ENCODE measurements at places on chromosomes 11 and 22.

GRCh38 chr11:4495487-4495886 lies 13.0 kb downstream of the OR52K1 start:
- DNase-seq, result no peak

DNA sequence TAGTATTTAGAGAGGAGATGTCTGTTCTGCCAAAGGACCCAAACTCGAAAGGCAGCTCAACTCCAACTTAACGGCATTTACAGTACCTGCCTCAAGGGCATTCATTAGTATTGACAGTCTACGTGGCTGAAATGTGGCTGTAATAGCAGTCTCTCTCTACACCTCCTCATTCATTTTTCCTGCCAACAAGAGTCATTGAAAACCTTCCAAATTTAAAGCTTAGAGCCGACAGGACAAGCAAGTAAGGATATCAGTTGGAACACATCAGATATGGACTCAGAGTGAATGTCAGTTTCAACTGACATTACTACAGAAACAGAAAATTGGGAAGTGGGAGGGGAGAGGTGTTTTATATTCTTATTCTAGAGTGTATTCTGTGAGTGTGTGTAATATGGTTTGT lies 253.1 kb downstream of the CADM1 start:
- no peak for DNase-seq

- DNase-seq, result no peak
These were observed 13.4 kb downstream of the C11orf24 start for GRCh38 chr11:68258363-68258765.

DNA sequence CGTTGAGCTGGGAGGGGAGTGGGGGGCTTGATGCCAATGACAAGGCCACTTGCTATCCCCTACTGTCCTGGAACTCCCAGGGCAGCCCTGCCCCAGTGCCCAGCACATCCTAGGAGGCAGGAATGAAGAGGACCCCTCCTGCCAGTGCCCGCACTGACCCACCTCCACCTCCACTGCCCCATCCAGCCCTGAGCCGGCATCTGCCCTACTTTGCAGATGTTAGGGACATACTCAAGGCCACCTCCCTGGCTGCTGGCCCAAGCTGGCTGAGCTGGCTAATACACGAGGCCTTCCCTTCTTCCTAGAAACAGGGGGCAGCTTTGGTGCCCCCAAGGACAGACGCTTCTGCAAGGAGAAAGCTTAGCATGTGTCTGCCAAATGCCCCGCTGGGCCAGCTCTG lies 10.8 kb downstream of the DHCR7 start:
- DNase-seq, result no peak

GRCh38 chr11:128375961-128376360 lies 211.4 kb downstream of the ETS1 start:
- no peak for DNase-seq

GRCh38 chr11:3808861-3809623 lies 682 bp downstream of the PGAP2 start:
- DNase-seq, result no peak

DNA sequence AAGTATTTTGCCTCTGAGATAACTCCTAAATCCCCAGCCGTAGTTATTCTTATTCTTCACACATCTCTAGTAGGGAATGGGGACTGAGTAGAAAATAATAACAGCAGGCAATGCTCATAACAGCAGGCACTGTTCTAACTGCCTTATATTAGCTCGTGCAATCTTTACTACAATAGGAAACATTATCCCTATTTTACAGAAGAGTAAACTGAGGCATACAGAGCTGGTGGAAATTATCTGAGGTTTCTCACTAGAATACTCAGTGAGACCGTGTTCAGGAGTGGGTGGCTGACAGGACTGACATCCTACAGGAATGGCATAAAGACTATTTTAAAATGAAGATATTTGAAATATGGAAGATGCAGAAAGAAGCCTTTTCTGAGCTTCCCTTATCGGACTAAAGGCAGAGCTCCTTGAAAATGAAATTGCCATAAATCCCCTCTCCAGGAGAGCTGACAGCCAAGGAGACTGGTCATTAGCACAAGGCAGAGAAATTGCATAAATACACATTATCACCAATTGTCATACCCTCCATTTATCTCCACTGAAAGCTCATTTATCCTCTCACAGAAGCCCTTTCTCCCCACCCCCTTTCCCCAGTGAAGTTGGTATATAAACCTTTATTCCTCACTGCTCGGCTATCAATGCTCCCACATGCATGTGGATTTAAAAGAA lies 93.9 kb downstream of the RASSF10 start:
- no peak for DNase-seq

DNA sequence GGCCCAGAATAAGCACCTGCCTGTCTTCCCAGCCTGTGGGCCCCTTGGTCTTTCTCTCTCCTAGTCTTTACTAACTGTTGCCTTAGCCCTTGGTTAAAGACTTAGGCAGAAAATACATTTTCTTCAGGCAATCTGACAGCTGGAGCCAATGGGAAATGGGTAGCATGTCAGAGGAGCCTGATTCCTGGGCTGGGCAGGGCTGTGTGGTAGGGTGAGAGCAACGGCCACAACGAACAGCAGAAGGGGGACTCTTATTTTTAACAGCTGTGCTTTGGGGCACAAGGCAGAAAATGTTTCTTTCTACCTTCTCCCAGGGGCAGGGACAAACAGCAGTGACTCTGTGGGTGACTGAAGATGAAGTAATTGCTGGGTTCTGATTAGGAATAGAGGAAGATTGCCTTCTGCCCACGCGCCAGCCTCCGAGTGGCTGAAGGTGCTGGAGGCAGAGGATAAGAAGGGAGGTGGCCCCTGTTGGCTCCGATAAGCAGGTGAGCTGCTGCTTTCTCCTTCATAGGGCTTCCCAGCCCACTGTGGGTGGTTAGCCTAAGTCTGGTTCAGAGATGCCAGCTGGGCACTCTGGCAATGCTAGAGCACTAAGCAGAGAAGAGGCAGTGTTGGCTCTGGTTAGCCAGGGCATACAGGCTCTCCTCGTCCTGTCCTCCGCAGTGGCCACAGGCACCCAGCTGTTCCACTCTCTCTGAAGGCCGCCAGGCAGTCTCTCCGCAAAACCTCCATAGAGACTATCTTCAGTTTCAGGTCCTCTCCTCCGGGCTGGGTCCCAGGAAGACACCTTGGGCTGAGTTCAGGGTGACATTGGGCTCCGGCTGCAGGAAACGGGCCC lies 1.5 kb downstream of the YPEL4 start:
- no peak for DNase-seq

DNA sequence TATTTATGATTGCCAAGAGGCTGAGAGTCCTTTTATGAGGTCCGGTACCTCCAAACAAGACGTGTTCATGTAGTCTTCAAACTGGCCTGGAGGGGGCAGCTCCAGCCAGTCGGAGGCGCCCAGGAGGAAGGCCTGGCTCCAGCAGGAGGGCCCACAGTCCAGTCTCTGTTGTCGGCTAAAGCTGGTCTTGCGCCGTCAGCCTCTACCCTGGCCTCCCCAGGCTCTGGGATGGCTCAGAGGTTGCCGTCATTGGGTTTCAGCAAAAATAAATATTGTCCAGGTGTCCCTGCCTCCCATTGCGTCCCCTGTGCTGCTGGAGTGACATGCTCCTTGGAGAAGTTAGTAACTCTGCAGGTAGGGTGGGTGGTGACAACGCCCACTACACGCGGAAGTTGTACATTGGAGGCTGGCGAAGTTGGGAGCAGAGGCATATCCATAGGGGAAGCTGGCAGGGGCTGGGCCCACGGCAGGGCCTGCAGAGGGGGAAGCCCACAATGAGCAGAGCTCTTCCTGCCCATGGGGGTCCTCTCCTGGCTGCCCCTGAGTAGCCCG lies 1.0 kb upstream of the SLC25A1 start:
- peak; percentile 90 for DNase-seq

DNA sequence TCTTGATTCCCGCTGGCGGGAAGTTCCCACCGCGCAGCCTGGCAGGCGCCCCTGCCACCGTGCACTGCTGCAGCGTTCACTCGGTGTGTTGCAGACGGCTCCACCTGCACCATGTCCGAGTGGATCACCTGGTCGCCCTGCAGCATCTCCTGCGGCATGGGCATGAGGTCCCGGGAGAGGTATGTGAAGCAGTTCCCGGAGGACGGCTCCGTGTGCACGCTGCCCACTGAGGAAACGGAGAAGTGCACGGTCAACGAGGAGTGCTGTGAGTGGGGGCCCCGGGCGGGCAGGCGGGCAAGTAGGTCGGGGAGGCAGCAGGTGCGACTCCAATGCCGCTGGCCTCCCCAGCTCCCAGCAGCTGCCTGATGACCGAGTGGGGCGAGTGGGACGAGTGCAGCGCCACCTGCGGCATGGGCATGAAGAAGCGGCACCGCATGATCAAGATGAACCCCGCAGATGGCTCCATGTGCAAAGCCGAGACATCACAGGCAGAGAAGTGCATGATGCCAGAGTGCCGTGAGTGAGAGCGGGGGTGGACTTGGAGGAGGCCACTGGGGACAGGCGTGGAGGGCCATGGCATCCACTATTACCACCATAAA lies 99.7 kb downstream of the RRAS2 start:
- no peak for DNase-seq

- no peak for DNase-seq
These were observed 142.6 kb upstream of the BLID start for GRCh38 chr11:122258446-122259194.

GRCh38 chr22:22753526-22754267 lies 109.3 kb downstream of the GGTLC2 start:
- peak; percentile 53 for DNase-seq

- DNase-seq, result peak; percentile 60
These were observed 90.2 kb downstream of the PLEKHA7 start for GRCh38 chr11:16923987-16924386.

DNA sequence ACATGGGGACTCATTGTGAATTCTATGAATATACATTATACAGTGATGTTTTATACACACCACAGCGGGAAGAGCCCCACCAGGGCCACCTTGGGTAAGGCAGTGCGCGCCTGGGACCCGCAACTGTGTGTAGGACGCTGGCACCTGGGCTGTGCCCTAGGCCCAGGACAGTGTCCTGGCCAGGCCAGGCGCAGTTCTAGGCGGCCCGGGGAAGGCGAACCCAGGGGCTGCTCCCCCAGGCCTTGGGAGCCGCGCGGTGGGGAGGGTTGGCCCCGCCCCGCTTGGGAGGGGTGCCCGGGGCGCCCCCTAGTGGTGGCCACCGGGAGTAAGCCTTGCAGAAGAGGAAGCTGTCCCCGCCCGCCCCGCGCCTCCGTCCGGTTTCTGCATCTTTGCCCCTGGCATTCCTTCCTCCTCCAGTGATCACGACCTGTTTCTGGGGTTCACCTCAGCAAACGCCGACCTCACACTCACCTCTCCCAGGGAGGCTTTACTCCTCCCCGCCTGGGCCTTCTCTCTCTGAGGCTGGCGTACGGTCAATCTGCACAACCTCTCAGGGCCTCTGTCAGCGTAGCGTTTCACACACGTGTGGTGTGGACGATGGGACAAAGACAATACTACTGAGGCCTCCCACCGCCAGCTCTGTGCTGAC lies 9.5 kb upstream of the EHD1 start:
- peak; percentile 90 for DNase-seq

DNA sequence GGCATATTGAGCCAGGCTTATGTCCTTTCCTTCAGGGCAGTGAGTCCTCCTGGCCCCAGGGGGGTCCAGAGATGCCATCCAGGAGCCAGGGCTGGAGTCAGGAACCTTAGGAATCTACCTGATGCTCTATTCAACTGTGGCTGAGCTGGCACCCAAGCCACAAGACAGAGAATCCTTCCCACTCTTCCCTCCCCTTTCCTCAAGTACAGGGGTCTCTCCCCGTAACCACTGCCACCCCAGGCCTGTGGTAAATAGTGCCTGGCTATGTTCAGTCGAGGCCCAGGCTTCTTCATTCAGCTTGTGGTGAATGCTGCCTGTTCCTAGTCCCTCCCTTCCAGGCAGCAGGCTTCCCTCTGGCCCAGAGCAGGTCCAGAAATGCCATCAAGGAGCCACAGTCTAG lies 45.5 kb upstream of the THY1 start:
- DNase-seq, result no peak

- DNase-seq, result no peak
These were observed 44.6 kb downstream of the IGF2 start for GRCh38 chr11:2094354-2095197.
